ENCODE measurements at places on chromosomes 7 and 10.
A peak's percentile ranks its signal among the peaks of the same experiment; 100 is the strongest.

GRCh38 chr10:93080350-93081046 lies 6.8 kb downstream of the CYP26A1 start:
- no peak for DNase-seq

DNA sequence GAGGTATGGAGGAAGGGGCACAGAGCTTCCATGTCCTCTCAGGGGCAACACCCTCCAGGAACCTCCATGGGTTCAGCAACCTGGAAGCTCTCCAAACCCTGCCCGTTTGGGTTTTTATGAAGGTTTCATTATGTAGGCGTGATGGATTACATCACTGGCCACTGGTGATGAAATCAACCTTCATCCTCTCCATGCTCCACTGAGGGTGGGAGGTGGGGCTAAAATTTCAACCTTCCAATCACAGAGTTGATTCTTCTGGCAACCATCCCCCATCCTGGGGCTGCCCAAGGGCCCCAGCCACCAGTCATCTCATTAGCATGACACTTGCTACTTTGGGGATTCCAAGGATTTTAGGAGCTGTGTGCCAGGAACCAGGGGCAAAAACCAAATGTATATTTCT lies 90.1 kb downstream of the TEX36 start:
- DNase-seq, result no peak

DNA sequence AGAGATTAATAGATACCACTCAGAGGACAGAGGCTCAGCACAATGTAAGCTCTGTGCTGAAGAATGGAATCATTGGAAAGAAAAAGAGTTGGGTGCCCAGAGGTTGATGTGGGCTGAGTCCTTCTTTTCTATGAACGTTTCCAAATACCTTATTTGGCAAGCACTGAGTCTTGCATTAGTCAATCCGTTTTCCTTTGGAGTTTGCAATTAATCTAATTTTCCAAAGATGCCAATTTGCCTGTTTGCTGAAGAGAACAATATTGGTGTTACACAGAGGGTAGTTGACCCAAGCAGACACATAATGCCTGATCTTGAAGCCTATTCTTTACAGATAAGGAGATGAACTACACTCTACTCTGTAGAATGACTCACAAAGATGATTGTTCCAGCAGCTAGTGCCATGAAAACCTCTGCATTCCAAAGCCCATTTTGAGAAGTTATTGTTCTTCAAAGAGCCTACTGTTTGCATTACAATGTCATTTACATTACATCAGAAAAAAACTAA lies 55.4 kb upstream of the MET start:
- DNase-seq, result no peak

DNA sequence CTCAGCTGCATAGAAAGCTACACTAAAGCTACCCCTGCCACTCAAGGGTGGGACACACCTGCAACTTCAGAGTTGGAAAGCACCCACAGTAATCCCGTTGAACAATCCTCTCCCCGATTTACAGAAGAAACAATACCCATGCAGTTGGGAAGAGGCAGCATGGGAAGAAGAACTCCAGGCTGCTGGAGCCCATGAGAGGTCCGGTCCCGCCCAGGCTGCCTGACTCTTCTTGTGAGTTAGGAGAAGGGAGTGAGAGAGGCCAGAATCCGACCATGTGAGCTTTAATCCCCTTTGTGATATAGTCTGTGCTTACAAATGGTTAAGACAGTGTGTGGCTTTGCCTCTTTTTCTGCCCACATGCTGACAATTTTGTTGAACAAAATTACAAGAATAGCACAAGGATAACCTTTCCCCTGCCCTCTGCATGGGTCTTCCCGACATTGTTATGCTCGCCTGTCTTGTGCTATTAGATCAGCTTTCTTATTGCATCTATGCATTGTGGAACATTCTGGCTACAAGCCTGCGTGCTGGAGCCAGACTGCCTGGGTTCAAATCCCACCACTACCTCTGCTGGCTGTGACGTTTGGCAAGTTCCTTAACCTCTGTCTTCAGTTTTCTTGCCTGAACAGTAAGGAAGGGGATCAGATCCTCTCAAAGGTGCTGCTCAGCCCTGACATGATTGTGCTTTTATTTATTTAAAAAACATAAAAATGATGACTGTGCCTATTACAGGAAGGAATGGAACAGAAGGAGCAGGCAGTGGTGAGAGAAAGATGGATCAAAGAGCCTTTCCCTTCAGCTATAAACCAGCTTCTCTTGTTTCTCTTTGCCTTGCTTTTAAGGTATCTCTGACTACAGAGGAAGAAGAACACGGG lies 56.0 kb downstream of the BPGM start:
- no peak for DNase-seq

- DNase-seq, result no peak
These were observed 9.1 kb downstream of the AHR start for GRCh38 chr7:17307558-17307957.

- no peak for DNase-seq
These were observed 549.4 kb upstream of the C7orf33 start for GRCh38 chr7:148041156-148041555.

GRCh38 chr10:70576803-70577517 lies 25.6 kb downstream of the PRF1 start:
- no peak for DNase-seq

DNA sequence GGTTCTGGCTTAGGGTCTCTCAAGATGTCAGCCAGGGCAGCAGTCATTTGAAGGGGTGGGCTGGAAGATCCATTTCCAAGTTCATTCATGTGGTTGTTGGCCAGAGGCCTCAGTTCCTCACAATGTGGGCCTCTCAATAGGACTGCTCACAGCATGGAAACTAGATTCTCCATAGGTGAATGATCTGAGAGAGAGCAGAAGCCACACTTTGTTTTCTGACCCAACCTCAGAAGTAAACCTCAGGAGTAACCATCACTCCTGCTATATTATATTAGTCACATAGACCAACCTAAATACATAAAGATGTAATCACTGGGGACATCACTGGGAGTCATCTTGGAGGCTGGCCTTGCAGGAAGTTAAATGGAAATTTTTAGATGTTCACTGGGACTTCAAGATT lies 42.2 kb downstream of the GBF1 start:
- no peak for DNase-seq

GRCh38 chr10:100637785-100638184 lies 102.0 kb downstream of the HIF1AN start:
- DNase-seq, result no peak

GRCh38 chr10:99304862-99305229 lies 24.3 kb upstream of the CNNM1 start:
- no peak for DNase-seq

DNA sequence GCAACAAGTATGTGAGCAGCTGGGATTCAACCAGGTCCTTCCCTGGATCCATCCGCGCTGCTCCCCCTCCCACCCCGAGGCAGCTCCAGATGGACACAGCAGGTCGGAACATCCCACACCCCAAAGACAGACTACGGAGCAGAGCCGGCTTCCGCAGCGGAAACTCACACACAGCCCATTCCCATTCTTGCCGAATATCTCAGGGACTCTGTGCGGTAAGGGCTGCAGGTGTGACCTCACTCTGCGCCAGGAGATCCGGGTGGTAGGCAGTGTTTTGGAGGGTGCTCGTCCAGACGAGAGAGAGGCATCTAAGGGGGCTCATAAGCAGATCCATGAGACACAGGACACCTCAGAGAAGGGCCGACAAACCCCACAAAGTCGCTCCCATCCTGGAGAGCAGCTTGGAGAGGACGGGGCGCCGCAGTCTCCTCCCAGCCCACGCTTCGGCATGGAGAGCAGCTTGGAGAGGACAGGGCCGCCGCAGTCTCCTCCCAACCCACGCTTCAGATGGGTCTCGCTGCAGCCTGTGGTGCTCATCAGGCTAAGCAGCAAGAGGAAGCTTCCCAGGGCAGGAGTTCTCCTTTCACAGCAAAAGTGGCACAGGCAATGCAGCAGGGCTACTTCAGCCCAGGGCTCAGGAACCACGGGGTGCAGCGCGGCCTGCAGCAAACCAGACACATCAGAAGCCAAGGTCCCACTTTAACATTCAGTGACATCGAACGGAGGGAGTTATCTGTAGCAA lies 179.9 kb downstream of the DIP2C start:
- DNase-seq, result no peak

- peak; percentile 45 for DNase-seq
These were observed 88.9 kb downstream of the GTF2IRD1 start for GRCh38 chr7:74542558-74543117.

DNA sequence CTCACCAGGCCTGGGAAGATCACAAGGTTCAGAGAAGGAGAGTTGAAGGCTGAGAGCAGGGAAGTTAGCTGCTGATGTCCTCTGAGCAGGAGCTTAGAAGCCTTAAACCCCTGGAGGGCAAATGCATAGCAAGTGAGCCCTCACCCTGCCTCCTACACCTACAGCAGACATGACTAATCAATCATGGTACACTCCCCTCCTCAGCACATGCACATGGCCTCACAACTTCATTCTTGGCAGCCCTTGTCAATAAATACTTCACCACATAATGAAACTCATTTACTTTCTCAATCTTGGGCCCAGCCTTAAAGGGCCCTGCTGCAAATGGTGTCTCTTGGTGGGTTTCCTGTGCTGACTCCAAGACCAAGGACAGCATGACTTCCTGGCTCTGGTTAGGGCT lies 12.9 kb downstream of the MMRN2 start:
- peak; percentile 73 for DNase-seq

DNA sequence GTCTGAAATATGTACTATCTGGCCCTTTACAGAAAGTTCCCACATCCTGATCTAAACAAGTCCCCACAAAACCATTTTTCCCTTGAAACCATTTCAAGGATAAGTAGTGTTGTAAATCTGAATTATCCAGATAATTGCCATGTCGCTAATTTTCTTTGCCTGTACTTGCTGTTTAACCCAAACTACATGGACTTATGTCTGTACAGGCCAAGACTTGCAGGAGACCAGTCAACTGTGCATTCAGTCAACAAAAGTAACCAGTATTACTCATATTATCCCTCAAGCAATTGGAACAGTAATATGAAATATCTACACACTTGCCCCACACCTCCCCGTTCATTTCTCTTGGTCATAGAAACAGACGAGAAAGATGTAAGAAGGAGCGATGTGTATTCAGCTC lies 347.8 kb upstream of the NFE2L3 start:
- peak; percentile 91 for DNase-seq

- no peak for DNase-seq
These were observed 913.3 kb upstream of the AUTS2 start for GRCh38 chr7:68684996-68685395.

GRCh38 chr10:88995156-88995876 lies 4.7 kb downstream of the FAS start:
- no peak for DNase-seq

- no peak for DNase-seq
These were observed 51.2 kb downstream of the MICU1 start for GRCh38 chr10:72574636-72575035.

DNA sequence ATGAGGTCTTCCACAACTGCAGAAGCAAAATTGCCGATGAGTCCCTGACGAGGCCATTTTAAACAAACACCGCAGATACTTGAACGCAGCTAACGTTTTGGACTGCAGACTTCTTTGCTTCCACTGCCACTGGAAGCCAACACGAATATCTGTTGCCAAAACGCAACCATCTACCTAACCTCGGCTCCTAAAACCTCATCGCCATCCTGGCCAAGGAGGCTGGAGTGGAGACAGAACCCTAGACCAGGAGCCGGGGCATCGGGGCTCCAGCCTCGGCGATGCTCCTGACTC lies 493 bp downstream of the WDR91 start:
- DNase-seq, result no peak

DNA sequence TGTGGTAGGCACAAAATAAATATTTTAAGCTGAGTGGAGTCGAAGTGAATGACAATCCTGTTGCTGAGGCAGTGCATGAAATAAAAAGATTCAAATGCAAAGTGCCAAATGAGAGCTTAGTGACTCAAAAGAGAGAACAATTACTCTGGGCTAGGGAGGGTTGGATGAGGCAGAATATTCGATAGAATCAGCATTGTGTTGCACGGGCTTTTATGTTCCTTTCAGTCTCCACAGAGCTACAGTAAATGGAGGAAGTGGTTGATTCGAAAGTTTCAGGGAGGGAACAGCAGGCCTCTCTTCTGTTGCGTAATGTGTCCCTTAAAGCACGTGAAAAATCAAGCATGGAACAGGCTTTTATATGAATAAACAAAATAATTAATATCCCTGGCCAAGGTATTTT lies 599.3 kb upstream of the CELF2 start:
- DNase-seq, result no peak

- DNase-seq, result no peak
These were observed 466.1 kb upstream of the NRP1 start for GRCh38 chr10:33800545-33800944.

DNA sequence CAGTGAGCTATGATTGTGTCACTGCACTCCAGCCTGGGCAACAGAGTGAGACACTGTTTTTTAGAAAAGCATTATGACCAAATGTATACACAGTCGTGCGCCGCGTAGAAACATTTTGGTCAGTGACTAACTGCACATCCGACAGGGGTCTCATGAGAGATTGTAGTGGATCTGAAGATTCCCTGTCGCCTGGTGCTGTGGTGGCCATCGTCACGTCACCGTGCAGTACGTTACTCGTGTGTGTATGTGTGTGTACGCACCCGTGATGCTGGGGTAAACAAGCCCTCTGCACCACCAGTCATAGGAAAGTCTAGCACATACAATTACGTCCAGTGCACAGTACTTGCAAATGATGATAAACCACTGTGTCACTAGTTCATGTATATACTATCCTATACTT lies 109.4 kb downstream of the ELFN1 start:
- no peak for DNase-seq

DNA sequence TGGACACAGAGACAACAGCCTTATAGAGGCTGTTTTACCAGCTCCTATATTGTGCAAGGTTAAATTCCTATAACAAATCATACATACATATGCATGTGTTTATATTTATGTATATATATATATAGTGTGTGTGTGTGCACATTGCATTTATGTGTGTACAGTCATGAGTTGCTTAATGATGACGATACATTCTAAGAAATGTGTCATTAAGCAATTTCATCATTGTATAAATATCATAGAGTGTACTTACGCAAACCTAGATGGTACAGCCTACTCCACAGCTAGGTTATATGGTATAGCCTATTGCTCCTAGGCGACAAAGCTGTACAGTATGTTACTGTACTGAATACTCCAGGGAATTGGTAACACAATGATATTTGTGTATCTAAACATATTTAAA lies 30.1 kb upstream of the TNKS2 start:
- DNase-seq, result no peak

GRCh38 chr7:132604121-132604520 lies 27.9 kb upstream of the PLXNA4 start:
- DNase-seq, result no peak

DNA sequence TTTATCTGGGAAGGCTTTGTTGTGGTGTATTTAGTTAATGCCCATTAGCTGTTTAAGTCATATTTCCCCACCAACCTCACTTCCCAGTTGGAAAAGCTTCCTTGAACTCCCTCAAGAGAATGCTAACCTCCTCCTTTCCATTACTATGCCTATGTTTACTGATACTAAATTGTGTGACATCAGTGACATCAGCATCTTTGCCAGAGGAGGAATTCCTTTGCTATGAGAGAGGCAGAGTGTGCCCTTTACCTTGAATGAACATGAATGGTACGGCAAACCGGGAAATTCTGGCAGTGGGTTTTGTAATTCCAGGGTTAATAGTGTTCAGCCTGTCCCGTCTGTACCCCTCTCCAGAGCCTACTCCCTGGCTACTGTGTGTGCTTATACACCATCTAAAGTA lies 22.1 kb upstream of the GLCCI1 start:
- DNase-seq, result no peak

GRCh38 chr7:78395298-78396036 lies 596.9 kb downstream of the PHTF2 start:
- DNase-seq, result no peak

GRCh38 chr7:47347346-47347745 lies 234.6 kb downstream of the TNS3 start:
- no peak for DNase-seq

- no peak for DNase-seq
These were observed 16.0 kb downstream of the CYP3A43 start for GRCh38 chr7:99843808-99844207.
